ENCODE measurements at places on chromosomes 12 and 14. TPM values are rescaled to one million over a fixed set of nuclear protein-coding genes. Genes with fewer than 3 reads are reported as not detected.

The MAP3K9 gene
- total RNA-seq, result under 0.01 TPM

The C12orf56 gene
- total RNA-seq, result 0.86 TPM

The TMPRSS12 gene
- not detected for total RNA-seq

The LRTM2 gene
- not detected for total RNA-seq

The ADIPOR2 gene
- total RNA-seq, result 34.1 TPM

The STAC3 gene
- total RNA-seq, result 1.3 TPM
